Omental fat pad (tissue), 4 donors: ENCODE measurements at places on chromosomes 16 and 17. TPM values are rescaled to one million over a fixed set of nuclear protein-coding genes. Genes with fewer than 3 reads are reported as not detected.

The C17orf67 gene
- total RNA-seq, result 0.44 TPM

The SLC47A1 gene
- total RNA-seq, result 5.1 TPM

The TMC6 gene
- 44.6 TPM for total RNA-seq

The RARA gene
- total RNA-seq, result 26.7 TPM

The SSTR5 gene
- total RNA-seq, result not detected

The TMC8 gene
- 12.5 TPM for total RNA-seq

The PMFBP1 gene
- 1.0 TPM for total RNA-seq

The SEZ6 gene
- total RNA-seq, result not detected
